ENCODE measurements at places on chromosomes 6 and 20.

DNA sequence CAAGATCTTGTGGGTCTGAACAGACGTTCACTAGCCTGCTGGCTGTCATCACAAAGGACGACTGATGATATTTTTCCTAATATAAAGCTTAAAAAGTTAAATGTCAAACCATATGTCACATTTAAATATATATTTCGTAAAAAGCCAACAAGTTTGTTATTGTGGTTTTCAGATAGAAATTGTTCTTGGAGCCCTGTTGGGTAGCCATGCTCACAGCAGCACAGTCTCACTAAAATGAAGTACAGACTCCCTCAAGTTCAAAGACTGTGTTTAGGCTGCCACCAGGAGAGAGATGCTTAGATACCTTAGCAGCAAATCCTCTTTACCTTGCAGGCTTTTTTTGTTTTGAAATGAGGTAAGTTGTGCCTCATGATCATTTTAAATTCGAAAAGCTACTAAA lies 17.8 kb downstream of the EEF1E1 start:
- DNase-seq: no peak

GRCh38 chr6:137171824-137172733 lies 1.4 kb downstream of the IL22RA2 start:
- DNase-seq: no peak

- no peak for DNase-seq
Measured at GRCh38 chr6:102114402-102114801, 720.9 kb downstream of the GRIK2 start.

- no peak for DNase-seq
Measured at GRCh38 chr6:168517742-168518347, 76.9 kb downstream of the SMOC2 start.

DNA sequence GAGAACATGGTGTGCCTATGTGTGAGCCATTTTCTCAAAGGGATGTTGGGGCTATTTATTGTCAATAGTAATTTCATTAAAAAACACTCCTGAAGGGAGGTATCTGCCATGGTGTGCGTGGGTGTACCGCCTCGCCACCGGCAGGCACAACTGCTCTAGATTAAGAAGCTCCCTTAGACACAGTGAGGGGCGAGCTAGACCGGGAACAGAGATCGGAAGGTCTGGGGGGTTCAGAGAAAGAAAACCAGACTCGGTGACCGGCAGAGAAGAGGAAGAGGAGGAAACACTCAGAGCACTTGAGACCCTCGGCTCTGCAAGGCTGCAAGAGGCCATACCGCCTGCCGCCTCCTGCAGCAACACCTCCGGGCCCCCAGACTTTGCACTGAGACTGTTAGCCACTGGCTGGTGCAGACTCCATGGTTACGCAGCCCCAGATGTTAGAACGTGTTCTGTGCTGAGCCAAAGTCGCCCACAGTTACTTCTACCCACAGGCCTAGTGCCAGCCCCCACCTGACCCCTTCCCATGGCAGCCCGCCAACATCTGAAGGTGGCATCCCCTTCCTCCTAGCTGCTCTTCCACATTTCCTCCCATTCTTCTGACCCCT lies 18.1 kb downstream of the PXDC1 start:
- DNase-seq: no peak

- DNase-seq: no peak
Measured at GRCh38 chr20:37389241-37389747, 43.4 kb downstream of the SRC start.

GRCh38 chr6:156046841-156047449 lies 591.3 kb upstream of the NOX3 start:
- DNase-seq: no peak

DNA sequence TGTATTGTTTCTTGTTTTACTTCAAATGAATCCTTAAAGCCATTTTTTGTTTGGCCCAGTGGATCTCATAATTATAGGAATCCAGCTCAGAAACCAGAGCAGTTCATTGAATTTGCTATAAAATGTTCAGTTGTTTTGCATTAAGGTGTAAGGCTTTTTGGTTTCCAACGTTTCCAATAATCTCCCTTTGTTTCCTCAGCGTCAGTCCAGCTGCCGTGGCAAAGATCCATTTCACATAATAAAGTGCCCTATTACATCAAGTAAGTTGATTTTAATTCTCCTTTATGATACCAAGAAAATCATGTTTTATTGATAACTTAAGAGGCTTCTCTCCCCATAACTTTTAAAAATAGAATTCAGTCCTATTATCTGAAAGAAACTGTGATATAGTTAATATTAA lies 472.6 kb downstream of the UTRN start:
- no peak for DNase-seq

DNA sequence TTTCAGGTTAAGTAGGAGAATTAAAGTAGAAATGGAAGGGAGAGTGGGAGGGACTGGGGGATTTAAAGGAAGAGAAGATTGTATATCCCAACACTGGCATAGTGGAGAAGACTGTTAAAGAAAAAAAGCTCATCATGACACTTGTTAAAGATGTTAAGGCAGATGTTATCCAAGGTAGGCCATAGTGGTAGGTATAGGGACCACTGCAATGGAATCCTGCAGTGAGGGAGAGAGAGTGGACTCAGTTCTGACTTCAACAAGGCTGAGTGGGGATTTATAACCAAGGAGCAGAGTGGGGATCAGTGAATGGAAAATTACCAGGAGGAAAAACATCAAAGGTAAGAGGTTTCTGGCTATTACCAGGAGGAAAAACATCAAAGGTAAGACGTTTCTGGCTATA lies 21.1 kb downstream of the SMPDL3A start:
- no peak for DNase-seq

GRCh38 chr6:163667372-163668060 lies 253.0 kb downstream of the QKI start:
- peak; percentile 48 for DNase-seq

Data from left hindlimb (tissue), 1 donor.